ENCODE measurements at places on chromosomes 3 and 15.

DNA sequence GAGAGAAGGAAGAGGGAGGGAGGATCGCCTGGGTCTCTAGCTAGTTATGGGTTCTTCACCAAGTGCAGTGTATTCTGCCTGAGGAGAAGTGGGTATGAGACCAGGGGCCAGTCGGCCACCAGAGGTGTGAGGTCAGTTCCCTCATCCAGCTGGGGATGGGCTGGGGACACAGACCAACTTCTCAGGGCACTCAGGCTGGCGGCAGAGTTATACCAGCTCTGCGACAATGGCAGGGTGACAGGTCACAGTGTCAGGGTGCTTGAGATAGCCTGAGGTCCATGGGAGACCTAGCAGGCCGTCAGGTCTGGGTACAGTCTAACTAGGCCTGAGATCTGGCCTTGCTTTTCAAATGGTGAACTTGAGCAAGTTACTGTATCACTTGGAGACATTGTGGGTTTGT, 31.4 kb upstream of the PLXNA1 start:
- no peak for DNase-seq

DNA sequence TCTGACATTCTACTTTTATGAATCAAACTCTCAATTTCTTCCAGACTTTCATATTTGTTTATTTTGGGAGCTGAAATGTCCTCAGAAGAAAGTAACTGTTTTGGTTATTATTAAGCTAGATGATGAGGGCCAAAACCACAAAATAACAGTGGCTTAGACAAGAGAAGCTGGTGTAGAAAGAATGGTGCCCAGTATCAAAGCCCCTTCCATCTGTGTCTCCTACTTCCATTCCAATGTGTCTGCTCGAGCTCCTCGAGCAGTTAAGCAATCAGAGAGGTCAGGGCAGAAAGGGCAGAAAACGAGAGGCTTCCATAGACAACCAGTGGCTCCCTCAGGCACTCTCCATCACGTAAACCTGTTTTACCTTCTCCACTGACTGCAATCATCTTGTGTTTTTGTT, 59.7 kb upstream of the MAGI1 start:
- no peak for DNase-seq

GRCh38 chr15:36803773-36804172, 224.3 kb downstream of the CDIN1 start:
- no peak for DNase-seq

DNA sequence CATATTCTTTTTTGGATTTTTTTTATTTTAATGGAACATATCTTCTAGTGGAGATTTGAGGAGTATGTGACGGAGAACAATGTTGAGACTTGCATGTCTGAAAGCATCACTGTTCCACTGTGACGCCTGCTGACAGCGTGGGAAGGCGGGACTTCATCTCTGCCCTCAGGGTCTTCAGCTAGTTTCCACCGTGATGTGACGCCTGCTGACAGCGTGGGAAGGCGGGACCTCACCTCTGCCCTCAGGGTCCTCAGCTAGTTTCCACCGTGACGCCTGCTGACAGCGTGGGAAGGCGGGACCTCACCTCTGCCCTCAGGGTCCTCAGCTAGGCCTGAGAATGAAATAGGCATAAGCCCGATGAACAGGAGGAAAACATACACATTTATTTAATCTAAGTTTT, 70.7 kb downstream of the LMLN start:
- no peak for DNase-seq

DNA sequence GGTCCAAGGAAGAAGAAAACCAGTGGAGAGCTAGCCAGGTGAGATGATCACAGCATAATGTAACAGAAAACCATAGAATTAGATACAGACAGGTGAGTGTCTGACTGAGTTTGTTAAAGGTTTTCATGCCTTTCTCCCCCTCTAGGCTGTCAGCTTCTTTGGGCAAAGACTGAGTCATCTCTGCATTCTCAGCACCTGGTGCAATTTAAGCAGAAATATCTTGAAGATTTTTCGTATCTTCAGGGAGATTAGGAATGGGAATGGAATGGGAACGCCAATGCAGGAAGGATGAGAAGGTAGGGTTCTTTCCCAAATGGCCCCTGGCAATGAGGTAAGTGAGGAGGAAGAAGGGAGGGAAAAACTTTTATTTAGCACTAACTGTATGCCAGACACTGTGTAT, 122.0 kb upstream of the SLC7A14 start:
- no peak for DNase-seq

DNA sequence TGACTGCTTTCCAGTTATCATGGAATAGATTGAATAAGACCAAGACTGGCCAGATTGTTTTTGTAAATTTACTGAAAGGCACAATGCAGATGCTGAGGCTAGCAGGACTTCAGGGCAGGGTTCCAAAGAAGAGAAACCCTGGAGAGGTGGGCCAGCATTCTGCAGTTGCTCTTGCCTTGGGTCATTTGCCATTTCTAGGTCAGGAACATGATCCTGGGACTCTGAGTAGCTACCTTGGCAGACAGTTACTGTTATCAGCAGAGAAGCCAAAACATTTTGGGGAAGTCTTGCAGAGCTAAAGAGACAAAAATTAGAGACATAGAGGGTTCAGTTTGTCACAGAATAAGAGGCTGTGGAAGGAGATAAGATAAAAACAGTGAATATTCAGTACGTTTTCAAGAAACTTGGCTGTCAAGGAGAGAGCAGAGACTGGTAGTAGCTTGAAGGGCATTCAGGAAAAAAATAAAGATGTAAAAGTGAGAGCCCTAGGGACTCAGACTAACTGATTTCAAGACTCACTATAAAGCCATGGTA, 46.8 kb upstream of the MYRIP start:
- no peak for DNase-seq

GRCh38 chr3:171895900-171896299, 52.8 kb downstream of the TMEM212 start:
- DNase-seq = no peak

DNA sequence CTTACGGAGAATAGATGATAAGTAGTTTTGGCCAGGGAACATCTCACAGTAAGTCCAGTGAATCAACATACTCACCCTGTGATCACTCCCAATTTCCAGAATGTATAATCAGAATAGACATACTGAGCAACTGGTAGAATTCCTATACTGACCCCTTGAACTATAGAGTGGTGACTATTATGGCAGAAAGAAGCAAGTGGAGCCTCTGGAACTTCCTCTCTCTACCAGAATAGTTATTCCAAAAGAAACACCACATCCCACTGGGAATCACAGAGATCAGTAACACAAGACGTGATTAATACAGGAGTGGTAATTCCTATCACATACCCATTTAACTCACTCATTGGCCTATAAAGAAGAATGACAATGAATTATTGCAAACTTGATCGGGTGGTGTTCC, 50.1 kb upstream of the TRIM42 start:
- no peak for DNase-seq

- no peak for DNase-seq
Observed at GRCh38 chr15:84099181-84099580, 136.4 kb upstream of the GOLGA6L4 start.

DNA sequence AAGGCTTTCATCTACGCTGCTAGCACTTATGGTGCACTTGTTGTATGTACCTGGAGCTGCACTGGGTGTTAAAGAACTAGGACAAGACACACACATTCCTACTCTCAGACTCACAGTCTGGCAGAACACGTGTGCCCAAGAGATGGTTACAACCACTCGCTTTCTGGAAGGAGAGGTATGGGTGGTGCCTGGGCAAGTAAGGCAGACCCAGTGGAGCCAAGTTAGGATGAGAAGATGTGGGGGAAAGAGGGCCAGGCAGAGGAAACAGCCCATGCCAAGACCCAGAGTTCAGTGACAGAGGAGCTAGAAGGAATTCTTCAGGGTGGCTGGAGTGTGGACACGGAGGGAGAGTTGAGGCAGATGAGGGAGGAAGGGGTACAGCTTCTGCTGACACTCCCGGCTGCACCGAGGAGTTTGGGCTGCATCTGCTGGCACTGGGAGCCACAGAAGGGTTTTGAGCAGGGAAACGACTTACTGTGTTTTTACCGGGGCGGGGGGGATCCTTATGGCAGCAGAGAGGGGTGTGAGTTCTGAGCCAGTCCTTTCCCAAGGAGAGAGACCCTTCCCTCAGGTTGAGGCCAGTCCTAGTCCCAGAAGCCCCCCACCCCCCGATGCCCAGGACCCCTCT, 59.0 kb downstream of the GRIP2 start:
- no peak for DNase-seq

- no peak for DNase-seq
Observed at GRCh38 chr3:190260301-190260700, 61.9 kb downstream of the CLDN1 start.

DNA sequence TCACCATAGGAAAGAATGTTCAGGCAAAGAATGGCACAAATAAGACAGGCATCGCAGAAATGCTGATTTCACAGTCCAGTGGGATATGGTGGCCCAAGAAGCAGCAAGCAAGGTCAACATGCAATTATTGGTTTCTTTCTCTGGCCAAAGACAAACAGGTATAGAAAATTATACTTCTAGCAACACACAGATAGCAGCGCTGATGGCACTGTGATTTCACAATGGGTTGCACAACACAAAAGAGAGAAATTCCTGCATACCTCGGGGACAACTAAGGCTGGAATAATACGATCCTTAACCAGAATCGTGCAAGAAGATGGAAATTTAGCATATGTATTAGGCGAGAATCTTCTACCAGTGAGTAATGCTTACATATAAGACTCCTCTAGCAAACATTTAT, 76.3 kb upstream of the NR2F2 start:
- DNase-seq = no peak

DNA sequence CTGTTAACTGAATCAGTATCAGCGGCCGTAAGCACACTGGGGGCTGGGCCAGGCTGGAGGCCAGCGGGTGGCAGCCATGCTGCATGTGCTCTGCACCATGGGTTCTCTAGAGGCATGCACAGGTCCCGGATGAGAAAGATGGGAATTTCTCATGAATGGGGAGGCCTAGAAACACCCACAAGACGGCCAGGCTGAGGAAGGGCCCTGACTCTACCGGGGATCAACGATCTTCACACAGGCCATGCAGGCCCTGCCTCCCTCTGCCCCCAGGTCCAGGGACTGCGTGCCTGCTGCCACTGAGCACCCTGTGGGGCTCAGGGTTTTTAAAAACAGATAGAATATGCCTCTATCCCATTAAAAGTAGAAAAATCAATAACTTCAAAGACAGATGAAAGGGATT, 32.7 kb downstream of the SLC41A3 start:
- DNase-seq = no peak

All from endodermal cell (in vitro differentiated cells).